ENCODE measurements at places on chromosomes 7 and 10.

DNA sequence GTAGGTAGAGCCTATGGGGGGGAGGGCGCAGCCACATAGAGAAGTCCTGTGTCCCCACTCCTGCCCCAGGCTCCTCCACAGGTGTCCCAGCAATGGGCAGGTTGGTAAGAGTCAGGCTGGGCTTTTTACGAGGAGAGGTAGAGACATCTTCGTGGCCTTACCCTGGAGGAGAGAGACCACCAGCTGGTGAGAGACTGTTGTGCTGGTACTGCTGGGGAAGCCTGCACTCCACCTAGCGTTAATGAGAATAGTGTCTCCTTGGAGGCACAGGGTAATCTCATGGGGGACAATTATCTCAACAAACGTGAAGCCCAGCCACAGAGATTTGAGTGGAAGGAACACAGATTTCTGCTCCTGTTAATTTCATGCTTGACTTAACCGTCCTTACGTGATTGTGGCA is 29.5 kb upstream of the RASGEF1A start:
- no peak for DNase-seq

- DNase-seq: no peak
Observed at GRCh38 chr10:127737563-127738511, 852 bp downstream of the FOXI2 start.

DNA sequence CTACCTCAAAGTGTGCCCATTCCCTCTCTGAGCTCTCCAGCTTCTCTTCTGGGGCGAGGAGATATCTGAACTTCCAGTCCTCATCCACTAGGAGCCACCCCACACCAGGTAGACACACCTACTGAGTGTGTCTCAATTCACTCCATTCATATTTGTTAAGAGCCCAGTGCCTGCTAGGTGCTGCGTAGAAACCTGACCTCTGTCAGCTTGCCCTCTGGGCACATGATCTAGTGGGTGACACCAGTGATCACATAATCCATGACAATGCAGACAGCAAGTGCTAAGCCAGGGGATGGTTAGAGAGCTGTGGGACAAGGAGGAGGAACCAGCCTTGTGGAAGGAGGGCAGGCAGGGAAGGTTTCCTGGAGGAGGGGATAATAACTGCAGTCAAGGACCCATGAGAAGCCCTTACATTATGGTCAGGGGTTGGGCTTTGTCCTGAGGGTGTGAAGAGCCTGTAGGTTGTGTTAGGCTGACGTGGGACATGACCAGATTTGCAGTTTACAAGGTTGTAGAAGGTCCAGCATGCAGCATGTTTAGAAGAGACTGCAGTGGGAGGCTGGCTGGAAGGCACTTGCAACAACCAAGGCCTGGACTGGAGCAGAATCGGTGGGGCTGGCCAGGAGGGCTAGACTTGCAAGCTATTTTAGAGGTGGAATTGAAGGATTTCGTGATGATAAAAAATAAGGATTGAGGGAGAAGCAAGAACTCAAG is 81.8 kb downstream of the COL13A1 start:
- DNase-seq: no peak

DNA sequence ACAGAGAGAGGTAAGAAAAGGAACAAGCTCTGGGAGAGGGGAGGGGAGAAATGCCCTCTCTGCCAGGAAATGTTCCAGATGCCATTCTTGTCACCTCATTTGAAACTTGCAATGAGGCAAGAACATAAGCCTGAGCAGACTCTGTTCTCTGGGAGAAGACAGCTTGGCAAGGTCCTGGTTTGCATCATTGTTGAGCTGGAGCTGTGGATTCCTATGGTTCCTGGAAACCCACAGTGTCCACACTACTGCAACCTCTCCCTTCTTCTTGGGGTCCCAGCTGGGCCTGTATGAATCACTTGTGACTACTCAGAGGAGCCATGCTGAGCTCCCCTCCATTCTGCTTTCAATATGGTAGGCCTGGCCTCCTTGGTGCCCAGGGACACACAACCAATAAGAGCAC is 60.8 kb upstream of the HECTD2 start:
- no peak for DNase-seq

DNA sequence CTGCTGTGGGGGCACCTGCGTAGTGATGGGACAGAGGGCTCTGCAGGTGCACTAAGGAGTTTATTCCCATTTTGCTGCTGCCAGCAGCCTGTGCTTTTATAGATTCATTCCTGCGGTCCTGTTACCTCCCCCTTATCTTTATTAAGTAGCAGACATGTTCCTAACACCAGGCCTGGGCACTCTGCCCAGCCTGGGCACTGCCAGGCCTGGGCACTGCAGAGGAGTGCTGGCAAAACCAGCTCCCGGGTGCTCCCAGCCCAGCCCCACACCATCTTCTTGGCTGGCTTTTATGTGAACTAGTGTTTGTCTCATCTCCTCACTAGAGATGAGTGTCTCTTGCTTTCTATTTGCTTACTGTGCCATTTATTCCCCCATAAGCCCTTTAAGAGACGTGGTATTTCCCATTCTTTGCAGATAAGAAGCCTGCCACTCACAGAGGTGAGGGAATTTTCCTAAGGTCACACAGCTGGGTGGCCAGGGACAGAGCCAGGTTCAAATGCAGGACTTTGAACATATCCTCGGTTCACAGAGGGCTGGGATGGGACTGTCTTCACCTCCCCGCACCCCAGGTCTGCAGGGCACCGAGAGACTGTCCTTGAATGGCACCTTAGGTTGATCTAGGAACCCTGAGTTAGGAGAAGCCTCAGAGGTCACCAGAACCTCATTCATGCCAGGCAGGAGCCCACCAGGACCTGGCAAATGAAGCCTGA is 14.6 kb upstream of the DRGX start:
- DNase-seq: no peak

DNA sequence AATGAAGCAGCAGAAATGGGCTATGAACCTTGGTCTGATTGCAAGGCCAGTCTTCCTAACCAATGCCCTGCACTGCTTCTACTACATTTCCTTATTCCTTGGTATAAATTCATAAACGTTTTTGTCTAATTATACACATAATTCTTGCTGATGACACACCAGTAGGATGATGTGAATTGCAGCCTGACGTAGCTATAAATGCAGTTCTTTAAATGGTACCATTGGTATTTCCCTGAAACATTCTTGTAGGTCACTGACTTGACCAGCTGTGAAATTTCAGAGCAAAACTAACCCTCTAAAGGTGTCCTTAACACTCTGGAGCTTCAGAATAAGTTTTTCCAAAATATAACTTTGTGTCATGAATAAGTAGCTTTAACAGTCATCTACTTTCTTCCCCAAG is 50.8 kb downstream of the IFIT5 start:
- DNase-seq: no peak

- DNase-seq: peak; percentile 37
Observed at GRCh38 chr7:140084972-140085371, 22.2 kb upstream of the PARP12 start.

DNA sequence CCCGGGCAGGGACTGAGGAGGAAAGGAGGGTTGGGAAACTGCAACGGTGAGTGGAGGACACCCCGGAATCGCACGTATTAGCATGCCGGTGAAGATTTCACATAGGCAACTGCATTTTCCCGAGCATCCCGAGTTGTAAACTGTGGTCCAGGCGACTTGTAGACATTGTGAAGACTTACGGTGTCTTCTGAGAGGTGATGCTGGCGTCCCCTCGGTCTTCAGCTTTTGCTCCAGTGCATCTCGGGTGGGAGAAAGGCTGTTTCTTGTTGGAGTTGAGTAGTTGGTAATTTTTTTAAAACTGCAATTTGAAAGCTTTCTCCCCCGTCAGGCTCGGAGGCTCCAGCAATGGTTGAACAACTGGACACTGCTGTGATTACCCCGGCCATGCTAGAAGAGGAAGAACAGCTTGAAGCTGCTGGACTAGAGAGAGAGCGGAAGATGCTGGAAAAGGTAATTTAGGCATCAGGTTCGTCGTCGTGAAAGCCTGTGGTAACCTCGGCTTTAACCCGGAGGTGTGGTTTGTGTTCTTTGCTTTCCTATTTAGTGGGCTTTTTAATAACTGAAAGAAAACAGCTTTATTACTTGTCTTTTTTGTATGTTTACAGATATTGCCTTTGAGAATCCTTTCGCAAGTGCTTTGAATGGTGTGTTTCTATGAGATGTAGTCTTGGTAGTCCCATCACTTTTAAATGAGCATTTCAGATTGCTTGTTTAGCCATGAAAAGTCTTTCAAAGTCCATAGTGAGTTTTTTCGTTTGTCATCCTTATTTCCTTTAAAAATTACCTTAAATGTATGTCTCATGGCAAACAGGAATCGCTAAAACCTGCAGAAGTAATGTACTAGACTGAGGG is 687 bp downstream of the HELLS start:
- DNase-seq: no peak

GRCh38 chr10:35172146-35172545 is 45.5 kb downstream of the CREM start:
- no peak for DNase-seq

- DNase-seq: no peak
Observed at GRCh38 chr10:11014671-11015445, 2.8 kb upstream of the CELF2 start.

- DNase-seq: no peak
Observed at GRCh38 chr10:17609523-17610079, 7.6 kb downstream of the HACD1 start.

DNA sequence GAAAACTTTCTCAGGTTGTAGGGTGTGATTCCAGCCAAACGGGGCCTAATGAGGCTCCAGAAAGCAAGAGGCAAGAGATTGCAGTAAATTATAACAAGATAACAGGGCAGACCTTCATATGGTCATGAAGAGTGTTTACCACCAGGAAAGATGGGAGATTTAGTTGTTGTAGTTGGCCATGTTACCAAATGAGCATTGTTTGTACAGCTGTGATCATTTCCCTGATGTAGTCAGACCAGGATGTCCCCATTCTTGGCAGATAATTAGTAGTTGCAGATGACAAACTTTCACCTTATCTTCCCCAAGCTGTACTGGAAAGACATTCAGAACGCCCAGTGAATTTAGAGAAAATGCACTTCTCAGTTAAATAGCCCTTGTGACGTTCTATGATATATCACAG is 630.8 kb downstream of the ANKRD7 start:
- no peak for DNase-seq

- DNase-seq: no peak
Observed at GRCh38 chr10:112347709-112348671, 25.9 kb upstream of the ACSL5 start.

GRCh38 chr10:95559471-95559870 is 1.7 kb downstream of the SORBS1 start:
- DNase-seq: no peak

GRCh38 chr10:74078037-74078436 is 72.6 kb downstream of the AP3M1 start:
- DNase-seq: no peak

- DNase-seq: no peak
Observed at GRCh38 chr10:83073472-83073871, 1065.8 kb upstream of the GHITM start.

DNA sequence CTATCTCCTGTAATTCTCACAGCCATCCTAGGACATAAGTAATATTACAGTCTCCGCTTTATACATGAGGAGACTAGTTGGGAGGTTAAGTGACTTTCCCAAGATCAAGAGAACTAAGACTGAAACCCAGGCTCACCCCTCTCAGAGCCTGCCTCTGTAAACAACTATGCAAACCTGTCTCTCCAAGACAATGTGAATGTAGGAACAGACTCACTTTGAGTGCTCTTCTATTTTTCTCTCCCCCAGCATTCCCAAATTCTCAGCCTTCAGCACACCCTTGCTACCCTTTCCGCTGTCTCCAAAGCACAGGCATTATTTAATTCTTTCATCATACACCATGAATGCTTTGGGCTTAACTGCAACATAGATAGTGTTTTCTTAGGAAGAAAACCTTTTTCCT is 13.6 kb downstream of the ACTA2 start:
- no peak for DNase-seq

DNA sequence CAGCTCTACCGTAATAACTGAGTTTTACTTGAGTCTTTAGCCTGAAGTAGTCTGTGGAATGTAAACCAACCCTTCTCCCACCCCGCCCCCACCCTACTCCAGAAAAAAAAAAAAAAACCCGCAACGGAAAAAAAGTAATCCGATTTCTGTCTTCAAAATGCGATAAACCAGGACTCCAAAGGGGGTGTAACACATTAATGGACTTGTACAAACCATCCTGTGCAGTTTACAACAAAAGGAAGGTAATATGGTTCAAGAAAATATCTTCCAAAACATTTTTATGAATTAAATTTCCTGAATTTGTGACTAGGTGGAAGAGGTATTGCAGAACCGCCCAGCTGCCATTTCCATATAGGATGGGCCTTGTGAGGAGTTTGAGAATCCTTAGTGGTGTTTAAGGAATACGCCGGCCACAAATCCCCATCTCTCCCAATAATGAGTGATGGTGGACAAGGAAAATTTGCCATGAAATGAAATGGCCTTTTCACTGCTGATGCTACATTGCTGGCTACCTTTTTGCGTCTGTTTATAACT is 10.6 kb downstream of the SKIDA1 start:
- DNase-seq: no peak

DNA sequence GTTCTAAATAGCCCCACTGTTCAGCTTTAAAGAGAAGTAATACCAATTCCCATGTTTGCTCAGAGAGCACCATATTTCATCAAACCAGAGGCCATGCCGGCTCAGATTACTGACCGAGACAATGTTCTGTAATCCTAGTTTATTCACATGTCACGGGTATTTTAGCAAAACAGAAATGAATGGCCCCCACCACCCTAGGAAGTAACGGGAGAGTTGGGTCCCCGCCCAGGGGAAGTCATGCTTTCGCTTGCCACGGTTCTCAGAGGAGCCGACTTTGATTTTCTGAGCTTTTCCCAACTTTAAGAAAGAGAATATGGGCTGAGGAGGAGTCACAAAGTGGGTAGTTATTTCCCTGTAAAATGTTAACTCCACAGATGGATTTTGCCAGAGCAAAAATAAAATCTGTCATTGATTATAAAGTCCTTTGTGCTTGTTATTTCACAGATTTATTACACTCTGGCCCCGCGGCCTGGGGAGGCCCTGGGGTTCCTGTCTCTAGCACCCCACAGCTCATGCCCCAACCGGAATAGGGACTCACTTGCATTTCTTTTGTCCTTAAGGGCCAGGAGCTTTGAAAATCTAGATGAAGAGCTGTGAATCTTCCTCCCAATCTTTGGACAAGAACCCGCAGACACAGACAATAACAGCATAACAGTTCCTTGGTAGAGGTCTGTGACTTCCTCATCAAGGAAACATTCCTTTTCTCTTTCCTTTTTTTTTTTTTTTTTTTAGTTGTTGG is 3.7 kb upstream of the GDF10 start:
- DNase-seq: no peak

DNA sequence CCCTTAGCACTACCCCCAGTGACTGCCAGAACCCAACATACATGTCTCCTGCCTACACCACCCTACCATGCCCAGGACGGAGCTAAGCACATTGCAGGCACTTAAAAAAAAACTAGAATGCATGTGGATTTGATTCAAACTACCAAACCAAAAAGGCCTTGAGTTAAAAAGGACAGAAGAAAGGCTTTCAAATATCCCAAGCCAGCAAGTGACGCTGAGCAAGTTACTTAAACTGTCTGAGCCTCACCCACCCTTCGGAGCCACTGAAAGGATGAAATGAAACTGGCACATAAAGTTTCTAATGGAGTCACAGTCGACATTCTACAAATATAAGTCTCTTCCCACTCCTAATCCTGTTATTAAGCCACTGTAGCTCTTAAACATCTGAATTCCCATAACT is 1.8 kb downstream of the CPXM2 start:
- DNase-seq: no peak

- no peak for DNase-seq
Observed at GRCh38 chr10:6039711-6040110, 22.5 kb downstream of the IL2RA start.
